ENCODE measurements at places on chromosomes 6 and 20.

DNA sequence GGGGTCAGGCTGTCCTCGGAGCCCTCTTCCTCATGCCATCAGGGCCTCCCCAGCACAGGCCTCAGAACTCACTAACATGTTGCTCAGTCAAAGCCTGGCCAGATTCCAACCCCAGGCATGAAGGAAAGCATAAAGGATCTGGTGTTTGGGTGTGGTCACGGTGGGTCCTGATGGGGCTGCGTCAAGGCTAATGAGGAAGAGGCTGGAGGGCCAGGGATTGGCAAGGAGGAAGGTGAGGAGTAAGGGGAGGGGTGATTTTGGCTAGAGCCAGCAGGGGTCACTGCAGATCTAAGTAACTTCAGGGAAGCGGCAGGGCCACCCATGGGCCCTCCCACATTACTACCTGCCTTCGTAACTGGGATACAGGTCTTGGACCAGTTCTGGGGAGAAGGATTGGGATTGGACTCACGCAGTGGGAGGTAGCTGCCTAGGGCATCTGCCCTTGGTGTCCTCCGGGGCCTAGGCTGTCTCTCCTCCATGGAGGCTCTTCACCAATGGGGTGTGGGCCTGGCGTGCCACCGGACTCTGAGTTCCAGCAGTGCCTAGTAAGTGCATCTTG is 36.2 kb upstream of the MRPS18A start:
- peak; percentile 53 for DNase-seq

DNA sequence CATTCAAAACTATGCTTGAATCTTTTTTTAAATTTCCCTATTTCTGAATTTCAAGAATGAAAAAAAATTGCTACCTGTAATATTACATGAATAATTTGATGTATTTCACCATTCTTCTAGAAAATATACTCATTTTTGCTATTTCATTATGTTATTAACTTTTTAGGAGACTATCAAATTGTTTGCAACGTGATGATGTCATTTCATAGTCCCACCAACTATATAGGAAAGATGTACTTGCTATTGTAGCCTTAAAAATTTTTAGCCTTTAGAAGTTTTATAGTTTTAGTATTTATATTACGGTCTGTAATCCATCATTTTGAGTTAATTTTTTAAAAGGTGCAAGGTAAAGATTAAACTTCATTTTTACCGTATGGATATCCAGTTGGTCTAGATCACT is 81.4 kb upstream of the AHI1 start:
- DNase-seq, result no peak

DNA sequence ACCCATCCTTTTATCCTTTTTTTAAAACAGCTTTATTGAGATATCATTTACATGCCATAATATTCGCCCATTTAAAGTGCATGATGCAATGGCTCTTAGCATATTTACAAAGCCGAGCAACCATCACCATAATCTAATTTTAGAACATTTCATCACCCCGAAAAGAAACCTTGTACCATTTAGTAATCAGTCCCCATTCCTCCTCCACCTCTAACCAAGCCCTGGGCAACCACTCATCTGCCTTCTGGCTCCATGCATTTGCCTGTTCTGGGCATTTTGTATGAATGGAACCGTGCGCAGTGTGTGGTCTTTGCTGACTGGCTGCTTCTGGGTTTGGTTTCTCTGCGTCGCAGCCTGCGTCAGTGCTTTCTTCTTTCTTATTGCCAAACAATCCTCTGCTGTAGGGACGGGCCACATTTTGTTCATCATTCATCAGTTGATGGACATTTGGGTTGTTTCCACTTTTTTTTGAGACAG is 10.2 kb upstream of the EEF1A2 start:
- DNase-seq, result no peak

- DNase-seq, result no peak
These were observed 104.2 kb upstream of the QKI start for GRCh38 chr6:163310096-163310972.

DNA sequence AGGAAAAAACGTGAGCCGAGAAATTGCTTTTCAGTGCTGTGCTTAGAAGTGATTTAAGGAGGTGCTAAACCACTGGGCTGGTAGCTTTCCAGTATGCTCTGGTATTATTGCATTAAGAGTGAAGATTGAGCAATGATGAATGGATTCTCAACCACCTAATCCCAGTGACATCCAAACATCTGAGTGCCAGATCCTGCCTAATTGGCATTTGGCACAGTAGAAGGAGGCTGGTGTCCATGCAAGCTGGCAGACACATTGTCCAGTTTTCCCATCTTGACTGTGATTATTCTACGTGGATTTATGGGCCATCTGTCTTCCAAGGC is 398.0 kb upstream of the PLCB4 start:
- no peak for DNase-seq

DNA sequence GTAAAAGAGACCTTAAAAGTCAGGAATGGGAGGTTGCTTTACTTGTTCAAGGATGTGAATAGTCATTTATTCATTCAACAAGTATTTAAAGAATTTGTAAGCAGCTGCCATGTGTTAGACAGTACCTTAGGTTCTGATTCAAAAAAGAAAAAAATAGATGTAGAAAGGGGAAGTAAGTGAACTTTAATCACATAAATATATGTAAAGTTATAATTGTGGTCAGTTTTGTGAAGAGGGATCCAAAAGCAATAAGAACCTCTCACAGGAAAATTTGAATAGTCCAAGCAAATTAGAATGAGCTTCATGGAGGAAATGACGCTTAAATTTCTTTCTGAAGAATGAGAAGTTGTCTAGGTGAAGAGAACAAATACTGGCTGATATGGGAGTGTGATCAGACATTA is 596.1 kb upstream of the CITED2 start:
- DNase-seq, result no peak

GRCh38 chr20:6700563-6701329 is 66.7 kb upstream of the BMP2 start:
- no peak for DNase-seq

DNA sequence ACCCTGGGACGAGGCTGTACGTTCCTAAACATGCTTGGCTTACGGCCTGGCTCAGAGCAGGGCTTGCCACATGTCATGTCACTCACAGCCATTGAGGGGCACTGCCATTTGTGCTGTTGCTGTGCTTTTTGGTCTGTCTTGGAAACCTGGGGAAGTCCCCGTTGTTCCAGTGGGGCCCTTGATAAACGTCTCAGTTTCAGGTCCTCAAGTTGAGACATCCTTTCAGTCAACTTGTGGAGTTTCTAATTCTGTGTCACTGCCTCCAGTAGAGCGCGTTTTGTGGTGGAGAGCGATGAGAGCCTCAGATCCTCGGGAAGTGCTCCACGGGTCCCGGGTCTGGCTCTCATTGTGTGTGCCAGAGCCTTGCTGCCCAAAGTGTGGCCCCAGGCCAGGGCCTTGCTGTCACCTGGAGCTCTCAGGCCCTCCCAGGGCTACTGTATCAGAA is 43.0 kb upstream of the CCR6 start:
- DNase-seq, result peak; percentile 58

- DNase-seq, result no peak
These were observed 8.6 kb downstream of the SRC start for GRCh38 chr20:37354210-37355195.

DNA sequence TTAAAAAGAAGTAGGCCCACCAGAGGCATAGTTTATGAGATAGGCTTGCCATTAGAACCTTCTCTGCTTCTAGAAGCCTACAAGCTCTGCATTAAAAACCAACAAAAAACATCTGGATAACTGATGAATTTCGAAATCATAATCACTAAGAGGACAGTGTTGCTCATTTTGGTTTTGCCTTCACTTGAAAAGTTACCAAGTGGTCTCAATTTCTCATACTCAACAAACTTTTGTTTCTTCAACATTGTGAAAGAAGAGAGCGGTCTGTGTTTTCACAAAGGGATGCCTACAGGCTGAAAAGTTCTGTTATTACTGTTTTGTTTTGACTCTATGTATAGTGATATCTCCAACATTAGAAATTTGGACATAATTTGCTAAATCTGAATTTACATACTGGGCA is 98.9 kb downstream of the PDSS2 start:
- no peak for DNase-seq

- DNase-seq, result no peak
These were observed 4.1 kb upstream of the KCNQ5 start for GRCh38 chr6:72617721-72618120.

- no peak for DNase-seq
These were observed 4.5 kb downstream of the LY6G5C start for GRCh38 chr6:31676322-31676903.

DNA sequence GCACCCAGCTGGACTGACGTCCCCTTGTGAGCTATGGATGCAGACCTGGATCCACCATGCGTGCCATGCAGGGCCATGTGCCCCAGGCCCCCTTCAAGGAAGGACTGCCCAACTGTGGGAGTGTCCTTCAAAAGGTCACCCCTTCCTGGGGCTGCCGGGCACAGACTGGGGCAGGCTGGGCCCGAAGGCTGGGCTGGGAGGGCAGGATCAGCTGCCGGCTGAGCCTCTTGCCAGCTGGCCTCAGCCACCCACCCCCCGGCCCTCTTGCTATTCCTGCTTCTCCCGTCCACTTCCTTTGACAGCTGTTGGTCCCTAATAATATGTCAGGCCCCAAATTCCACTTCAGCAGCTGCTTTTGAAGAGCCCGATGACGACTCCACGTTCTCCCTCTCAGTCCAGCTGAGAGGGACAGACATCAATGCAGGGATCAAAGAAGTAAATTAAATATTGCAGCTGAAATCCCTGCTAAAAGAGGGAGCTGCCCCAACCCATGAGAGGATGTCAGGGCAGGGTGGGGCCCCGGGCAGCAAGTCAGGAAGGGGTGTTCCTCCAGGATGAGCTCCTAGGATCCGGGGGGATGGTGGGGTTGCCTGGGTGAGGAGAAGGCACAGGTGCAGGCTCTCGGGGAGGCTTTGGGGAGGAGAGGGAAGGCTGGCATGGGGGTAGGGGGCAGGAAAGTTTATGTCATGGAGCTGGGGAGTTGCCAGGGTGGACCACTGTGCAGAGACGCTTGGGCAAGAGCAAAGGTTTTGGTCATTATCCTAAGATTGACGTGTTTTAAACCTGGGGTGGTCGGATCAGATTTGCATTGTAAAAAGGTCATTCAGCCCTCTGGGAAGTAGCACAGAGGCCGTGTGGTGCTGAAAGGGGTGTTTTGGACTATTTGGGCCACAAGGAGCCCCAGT is 185.0 kb downstream of the ANKRD60 start:
- DNase-seq, result no peak

- DNase-seq, result no peak
These were observed 261.4 kb downstream of the KHDC1L start for GRCh38 chr6:72963946-72964345.

GRCh38 chr6:90271831-90272230 is 24.8 kb downstream of the BACH2 start:
- no peak for DNase-seq

- no peak for DNase-seq
These were observed 82.7 kb upstream of the DUSP22 start for GRCh38 chr6:209432-210103.

DNA sequence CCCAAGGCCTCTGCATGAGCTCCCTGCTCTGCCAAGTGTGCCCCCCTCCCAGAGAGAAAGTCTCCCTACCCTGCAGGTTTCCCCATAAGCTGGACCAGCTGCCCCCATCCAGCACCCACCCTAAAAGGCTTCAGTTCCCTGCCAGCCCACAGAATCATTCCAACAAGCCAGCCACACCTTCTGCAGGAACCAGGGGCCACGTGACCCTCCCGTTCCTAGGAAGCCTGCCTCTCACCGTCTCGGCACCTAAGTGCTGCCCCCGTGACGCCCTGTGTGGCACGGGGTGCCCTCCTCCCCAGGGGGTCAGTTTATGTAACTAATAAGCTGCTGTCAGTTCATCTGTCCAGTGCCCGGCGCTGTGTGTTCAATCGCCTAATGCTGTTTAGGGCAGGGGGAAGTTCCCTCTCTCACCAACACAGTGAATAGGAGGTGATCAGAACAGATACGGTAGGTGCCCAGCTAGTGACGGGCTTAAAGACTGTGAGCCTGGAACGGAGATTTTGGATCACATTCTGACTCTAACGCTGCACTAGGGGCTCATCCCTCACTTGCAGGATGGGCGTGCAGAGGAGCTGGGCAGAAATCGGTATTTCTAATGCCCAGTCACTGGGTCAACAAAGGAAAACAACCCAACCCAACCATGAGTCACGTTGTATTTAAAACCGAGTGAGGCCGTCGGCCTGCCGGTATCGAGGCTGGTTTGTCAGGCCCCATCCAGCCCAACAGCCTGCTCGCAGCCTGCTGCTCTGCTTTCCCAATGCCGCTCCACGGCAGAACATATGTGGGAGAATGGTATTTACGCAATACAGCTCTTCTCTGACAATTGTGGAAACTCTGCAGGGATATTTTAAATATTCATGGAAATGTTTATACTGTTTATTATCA is 56.0 kb downstream of the RAMACL start:
- no peak for DNase-seq

- DNase-seq, result no peak
These were observed 1.7 kb downstream of the ASXL1 start for GRCh38 chr20:32359633-32360332.

DNA sequence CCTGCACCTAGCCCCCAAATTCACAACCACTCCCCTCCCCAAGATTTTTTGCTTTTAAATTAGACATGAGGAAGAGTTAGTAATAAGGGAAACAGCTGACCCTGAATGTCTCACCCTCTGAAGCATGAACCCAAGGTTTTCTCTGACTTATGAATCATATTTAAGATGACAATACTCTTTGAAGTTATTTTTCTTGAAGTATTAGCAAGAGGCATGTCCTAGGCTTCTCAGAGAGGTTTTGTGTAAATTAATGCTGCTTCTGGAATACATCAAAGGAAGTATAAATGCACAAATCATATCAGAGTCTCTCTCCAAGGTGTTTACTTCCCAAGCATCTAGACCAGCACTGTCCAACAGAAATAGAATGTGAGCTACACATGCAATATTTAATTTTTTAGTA is 408.1 kb upstream of the MARCKS start:
- no peak for DNase-seq

DNA sequence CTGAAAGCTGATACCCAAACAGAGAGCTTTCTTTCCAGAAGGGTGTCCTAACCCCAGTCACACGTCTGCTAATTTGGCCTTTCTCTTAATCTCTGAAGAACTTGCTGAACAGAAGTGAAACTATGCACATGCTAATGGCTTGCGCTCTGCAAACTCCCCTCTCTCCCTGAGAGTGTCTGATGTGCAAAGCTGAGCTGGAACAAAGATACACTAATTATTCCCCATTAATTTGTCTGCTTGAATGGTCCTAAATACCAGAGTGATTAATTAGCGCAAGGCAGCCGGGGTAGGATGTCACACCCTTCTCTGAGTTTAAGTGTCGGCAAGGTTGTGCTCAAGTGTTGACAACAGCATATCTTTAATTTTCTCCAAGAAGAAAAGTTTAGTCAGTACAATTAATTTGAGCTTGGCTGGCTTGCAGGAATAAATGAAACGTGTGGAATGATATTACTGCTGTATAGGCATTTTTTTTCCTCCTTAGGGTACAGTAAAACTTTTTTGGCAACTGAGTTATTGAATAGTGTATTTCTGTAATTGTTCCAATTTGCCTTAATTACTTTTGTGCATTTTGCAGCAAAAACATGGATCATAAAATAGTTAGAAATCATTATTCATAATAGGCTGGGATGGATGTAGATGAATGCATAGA is 715.9 kb upstream of the POU3F2 start:
- no peak for DNase-seq

GRCh38 chr6:150503041-150503440 is 96.6 kb upstream of the PLEKHG1 start:
- DNase-seq, result no peak

GRCh38 chr6:159984268-159984786 is 15.4 kb downstream of the IGF2R start:
- DNase-seq, result no peak

GRCh38 chr20:50336661-50337060 is 146.0 kb downstream of the CEBPB start:
- DNase-seq, result no peak

GRCh38 chr6:32794510-32794909 is 22.3 kb downstream of the HLA-DOB start:
- no peak for DNase-seq

GRCh38 chr6:125923366-125923877 is 33.1 kb upstream of the HINT3 start:
- DNase-seq, result no peak

Data from effector memory CD4-positive, alpha-beta T cell (primary cell).